ENCODE measurements at places on chromosomes 13 and 19. TPM values are rescaled to one million over a fixed set of nuclear protein-coding genes. Genes with fewer than 3 reads are reported as not detected.
A peak's percentile ranks its signal among the peaks of the same experiment; 100 is the strongest.

DNA sequence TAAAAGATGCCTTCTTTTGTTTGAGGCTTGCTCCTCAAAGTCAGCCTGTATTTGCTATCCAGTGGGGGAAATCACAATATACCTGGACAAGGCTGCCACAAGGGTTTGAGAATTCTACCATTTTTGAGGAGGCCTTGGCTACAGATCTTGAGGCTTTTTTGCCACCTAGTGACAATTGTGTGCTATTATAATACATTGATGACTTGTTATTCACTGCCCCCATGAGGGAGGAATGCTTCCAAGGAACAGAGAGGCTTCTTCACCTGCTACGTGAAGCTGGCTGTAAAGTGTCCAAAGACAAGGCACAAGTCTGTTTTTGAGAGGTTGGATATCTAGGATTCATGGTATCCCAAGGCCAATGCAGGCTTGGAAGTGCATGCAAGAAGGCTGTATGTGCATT lies 72.5 kb downstream of the ZNF708 start:
- no peak overlapping the region for H3K4me3 ChIP-seq
- no peaks in the 10 kb centered on the region for H3K36me3 ChIP-seq
- no peak overlapping the region for H3K27ac ChIP-seq
- H3K4me1 ChIP-seq = no peaks in the 10 kb centered on the region
- no peaks in the 10 kb centered on the region for H3K27me3 ChIP-seq
- no peak for DNase-seq

The ZNF575 gene
- 3.4 TPM for polyA plus RNA-seq

The ZNF563 gene
- polyA plus RNA-seq = 1.7 TPM

GRCh38 chr19:53147645-53148044 lies 11.2 kb downstream of the ZNF347 start:
- no peak overlapping the region for H3K4me3 ChIP-seq
- H3K27ac ChIP-seq = no peak overlapping the region
- H3K27me3 ChIP-seq = no peaks in the 10 kb centered on the region
- H3K36me3 ChIP-seq = peaks cover 22% of the 10 kb centered on the region
- DNase-seq = no peak
- H3K4me1 ChIP-seq = no peaks in the 10 kb centered on the region

The BRME1 gene
- 4.5 TPM for polyA plus RNA-seq

DNA sequence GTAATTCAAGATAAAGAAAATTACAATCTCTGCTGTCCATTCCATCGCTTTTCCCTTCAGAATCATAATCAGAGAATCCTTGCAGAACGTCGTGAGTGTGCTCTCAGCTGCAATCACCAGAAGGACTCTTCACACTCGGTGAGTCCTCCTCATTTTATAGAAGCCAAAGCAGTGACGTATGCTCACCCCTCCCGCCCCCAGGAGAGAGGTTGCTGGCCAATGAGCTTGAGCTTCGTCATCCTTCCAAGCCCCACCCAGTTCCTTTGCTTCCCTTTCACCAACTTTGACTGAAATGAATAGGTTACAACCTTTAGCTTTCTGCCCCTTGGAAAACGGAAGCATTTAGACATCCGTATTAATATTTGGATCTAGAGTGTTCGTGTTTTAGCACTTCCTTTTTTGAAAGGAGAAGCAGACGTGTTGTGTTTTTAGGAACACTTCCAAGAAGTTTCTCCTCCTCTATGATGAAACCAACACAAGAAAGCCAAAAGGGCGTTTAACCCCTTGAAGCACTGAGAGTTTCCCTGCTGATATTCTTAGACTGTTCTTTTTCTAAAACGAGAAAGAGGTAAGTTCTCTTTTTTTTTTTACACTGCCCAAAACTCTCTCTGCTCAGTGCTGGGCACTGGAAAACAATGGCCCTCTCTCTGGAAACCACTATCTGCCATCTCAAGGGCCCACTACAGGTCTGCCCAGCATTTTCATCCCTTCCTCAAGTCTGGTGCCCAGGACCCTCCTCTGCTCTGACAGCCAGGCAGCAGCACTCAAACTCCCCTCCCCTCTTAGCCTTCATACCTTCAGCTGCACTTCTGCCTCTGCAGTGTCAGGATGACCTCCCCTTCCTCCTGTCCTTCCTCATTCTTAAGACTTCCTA lies 44.3 kb upstream of the CEACAM21 start:
- peak; percentile 85 for DNase-seq
- no peaks in the 10 kb centered on the region for H3K36me3 ChIP-seq
- no peak overlapping the region for H3K4me3 ChIP-seq
- H3K27me3 ChIP-seq = peaks cover 2% of the 10 kb centered on the region
- peak overlapping the region; percentile 80 for H3K27ac ChIP-seq

GRCh38 chr19:56978023-56978565 lies 137.6 kb upstream of the PEG3 start:
- peaks cover 20% of the 10 kb centered on the region for H3K4me1 ChIP-seq
- no peaks in the 10 kb centered on the region for H3K27me3 ChIP-seq
- no peak overlapping the region for H3K4me3 ChIP-seq
- no peaks in the 10 kb centered on the region for H3K36me3 ChIP-seq
- DNase-seq = no peak

The GSX1 gene
- not detected for polyA plus RNA-seq

- DNase-seq = no peak
- H3K4me3 ChIP-seq = no peak overlapping the region
Measured at GRCh38 chr19:19403373-19403901, 2.0 kb upstream of the GATAD2A start.

DNA sequence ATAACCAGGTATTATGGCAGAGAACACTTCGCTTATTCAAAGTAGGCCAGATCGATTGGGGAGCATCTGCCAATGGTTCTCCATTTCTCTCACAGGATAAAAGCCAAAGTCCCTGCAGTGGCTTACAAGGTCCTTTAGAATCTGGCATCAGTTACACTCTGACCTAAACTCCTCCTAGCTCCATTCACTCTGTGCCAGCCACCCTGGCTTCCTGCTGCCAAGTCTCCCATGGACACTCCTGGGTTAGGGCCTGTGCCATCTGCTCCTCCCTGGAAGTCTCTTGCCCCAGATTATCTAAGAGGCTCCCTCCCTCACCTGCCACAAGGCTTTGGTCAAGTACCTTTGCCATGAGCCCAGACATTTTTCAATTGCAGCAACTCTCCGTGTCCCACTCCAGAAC lies 649.2 kb downstream of the DACH1 start:
- DNase-seq = no peak
- no peak overlapping the region for H3K27ac ChIP-seq
- no peaks in the 10 kb centered on the region for H3K27me3 ChIP-seq
- H3K36me3 ChIP-seq = no peaks in the 10 kb centered on the region
- H3K4me3 ChIP-seq = no peak overlapping the region

The JAK3 gene
- polyA plus RNA-seq = 1.8 TPM

DNA sequence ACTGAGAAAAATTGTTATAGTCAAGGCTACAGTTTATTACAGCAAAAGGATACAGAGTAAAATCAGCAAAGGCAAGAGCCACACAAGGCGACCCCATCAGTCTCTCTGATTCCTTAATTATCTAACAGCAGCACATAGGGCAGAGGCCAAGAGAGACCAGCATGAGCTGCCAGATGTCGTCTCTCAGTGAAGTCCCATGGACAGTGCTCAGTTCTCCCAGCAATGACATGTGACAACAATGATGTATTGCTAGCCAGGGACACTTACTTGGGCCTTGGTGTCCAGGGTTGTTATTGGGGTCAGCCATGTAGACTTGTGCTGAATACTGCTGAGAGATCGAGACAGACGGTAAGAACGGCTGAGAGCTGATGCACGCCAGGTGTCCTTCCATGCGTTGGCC lies 22.3 kb downstream of the ZSWIM9 start:
- no peak overlapping the region for H3K4me3 ChIP-seq
- peaks cover 14% of the 10 kb centered on the region for H3K36me3 ChIP-seq
- DNase-seq = no peak
- H3K27me3 ChIP-seq = no peaks in the 10 kb centered on the region
- peaks cover 7% of the 10 kb centered on the region for H3K4me1 ChIP-seq

DNA sequence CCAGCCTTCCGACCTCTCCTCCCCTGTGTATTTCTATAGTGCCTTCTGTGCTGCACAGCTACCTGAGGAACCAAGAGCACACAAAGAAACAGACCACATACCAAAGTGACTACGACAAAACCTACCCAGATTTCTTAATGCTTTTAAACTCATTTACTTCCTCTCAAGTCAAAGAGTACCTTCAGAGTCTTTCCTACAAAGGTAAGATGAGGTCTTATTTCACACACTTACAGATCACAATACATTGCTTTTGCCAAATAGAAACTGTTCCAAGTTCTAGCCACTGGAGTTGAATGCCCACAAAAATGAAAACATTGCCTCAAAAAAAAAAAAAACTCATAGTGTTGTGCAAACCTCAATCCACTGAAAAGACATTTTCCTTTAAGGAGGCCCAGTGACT lies 36.4 kb downstream of the TEX26 start:
- no peaks in the 10 kb centered on the region for H3K27me3 ChIP-seq
- no peak overlapping the region for H3K27ac ChIP-seq
- H3K4me3 ChIP-seq = no peak overlapping the region
- peaks cover 2% of the 10 kb centered on the region for H3K4me1 ChIP-seq
- H3K36me3 ChIP-seq = no peaks in the 10 kb centered on the region
- no peak for DNase-seq

- H3K27me3 ChIP-seq = peaks cover 3% of the 10 kb centered on the region
- DNase-seq = no peak
- H3K4me1 ChIP-seq = no peaks in the 10 kb centered on the region
- no peaks in the 10 kb centered on the region for H3K36me3 ChIP-seq
- no peak overlapping the region for H3K27ac ChIP-seq
Measured at GRCh38 chr19:13537454-13537853, 31.2 kb upstream of the CACNA1A start.

GRCh38 chr13:50994651-50995050 lies 85.1 kb downstream of the RNASEH2B start:
- H3K27me3 ChIP-seq = no peaks in the 10 kb centered on the region
- no peak overlapping the region for H3K27ac ChIP-seq
- no peak for DNase-seq
- no peaks in the 10 kb centered on the region for H3K36me3 ChIP-seq
- H3K4me1 ChIP-seq = peaks cover 44% of the 10 kb centered on the region

The DENND1C gene
- polyA plus RNA-seq = 2.1 TPM

The MED29 gene
- polyA plus RNA-seq = 28.7 TPM

The KCNJ14 gene
- polyA plus RNA-seq = 0.91 TPM

DNA sequence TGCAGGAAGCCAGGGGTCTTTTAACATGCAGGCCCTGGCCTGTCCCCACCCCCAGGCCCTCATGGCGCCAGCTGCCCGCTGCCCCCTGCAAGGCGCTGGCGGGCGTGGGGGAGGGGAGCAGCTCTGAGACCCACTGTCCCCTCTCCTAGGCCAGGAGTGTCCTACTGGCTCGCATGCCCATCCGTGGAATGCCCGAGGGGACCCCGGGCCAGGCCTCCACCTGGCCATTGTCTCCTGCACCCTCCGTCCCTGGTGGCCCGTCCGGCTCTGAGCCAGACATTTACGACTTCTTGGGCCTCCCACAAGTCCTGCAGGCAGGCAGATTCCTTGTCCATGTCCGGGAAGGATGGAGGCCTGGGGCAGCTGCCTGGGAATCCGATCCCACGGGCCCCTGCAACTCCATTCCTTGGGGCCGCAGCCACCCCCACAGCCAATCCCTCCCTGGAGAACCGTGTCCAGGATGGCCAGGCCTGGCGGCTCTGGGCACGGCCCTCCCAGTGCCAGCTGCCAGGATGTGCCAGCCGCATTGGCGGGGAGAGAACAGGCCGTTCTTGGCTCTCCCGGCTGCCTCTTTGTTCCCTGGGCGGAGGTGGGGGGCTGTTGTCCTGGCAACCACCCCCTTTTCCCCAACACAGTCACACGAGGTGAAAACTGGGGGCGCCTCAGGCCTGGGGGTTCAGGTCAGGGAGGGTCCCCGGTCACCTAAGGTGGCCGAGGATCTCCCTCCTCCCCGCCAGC lies 10.5 kb upstream of the PLIN3 start:
- no peaks in the 10 kb centered on the region for H3K36me3 ChIP-seq
- peak; percentile 81 for DNase-seq
- H3K27ac ChIP-seq = peak overlapping the region; percentile 92

DNA sequence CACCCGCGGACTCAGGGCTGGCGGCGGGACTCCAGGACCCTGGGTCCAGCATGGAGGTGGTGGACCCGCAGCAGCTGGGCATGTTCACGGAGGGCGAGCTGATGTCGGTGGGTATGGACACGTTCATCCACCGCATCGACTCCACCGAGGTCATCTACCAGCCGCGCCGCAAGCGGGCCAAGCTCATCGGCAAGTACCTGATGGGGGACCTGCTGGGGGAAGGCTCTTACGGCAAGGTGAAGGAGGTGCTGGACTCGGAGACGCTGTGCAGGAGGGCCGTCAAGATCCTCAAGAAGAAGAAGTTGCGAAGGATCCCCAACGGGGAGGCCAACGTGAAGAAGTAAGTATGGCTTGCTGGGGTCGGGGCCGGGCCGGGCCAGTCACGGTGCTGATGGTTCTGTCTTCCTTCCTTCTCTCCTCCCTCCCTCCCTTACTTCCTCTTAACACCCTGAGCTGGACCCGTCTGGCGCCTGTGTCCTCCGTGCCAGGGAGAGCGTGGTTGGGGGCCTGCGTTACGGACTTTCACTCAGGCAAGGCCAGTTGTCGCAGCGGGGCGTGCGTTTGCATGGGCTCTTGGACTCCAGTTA lies 1.4 kb downstream of the STK11 start:
- H3K27ac ChIP-seq = peak overlapping the region; percentile 76
- no peaks in the 10 kb centered on the region for H3K27me3 ChIP-seq
- H3K36me3 ChIP-seq = peaks cover 14% of the 10 kb centered on the region

The CCNA1 gene
- polyA plus RNA-seq = 0.93 TPM

- H3K36me3 ChIP-seq = no peaks in the 10 kb centered on the region
- H3K27ac ChIP-seq = no peak overlapping the region
- H3K4me1 ChIP-seq = no peaks in the 10 kb centered on the region
Measured at GRCh38 chr13:73891805-73892204, 242.4 kb downstream of the KLF12 start.

GRCh38 chr13:41603917-41604316 lies 146.6 kb downstream of the RGCC start:
- no peak overlapping the region for H3K27ac ChIP-seq
- peaks cover 4% of the 10 kb centered on the region for H3K36me3 ChIP-seq
- H3K4me3 ChIP-seq = no peak overlapping the region
- no peaks in the 10 kb centered on the region for H3K4me1 ChIP-seq

- peaks cover 5% of the 10 kb centered on the region for H3K36me3 ChIP-seq
- peak; percentile 35 for DNase-seq
- peaks cover 69% of the 10 kb centered on the region for H3K4me1 ChIP-seq
- no peaks in the 10 kb centered on the region for H3K27me3 ChIP-seq
Measured at GRCh38 chr19:2332341-2333026, 4.0 kb downstream of the SPPL2B start.

The LILRB2 gene
- polyA plus RNA-seq = 1.9 TPM

- H3K4me3 ChIP-seq = no peak overlapping the region
- DNase-seq = no peak
- no peaks in the 10 kb centered on the region for H3K4me1 ChIP-seq
Measured at GRCh38 chr13:100836711-100837110, 162.1 kb upstream of the TMTC4 start.

The KLF1 gene
- 0.32 TPM for polyA plus RNA-seq

- H3K4me3 ChIP-seq = no peak overlapping the region
- H3K27ac ChIP-seq = no peak overlapping the region
- no peak for DNase-seq
- no peaks in the 10 kb centered on the region for H3K36me3 ChIP-seq
Measured at GRCh38 chr19:8681345-8682029, 17.1 kb downstream of the ACTL9 start.

The MCEMP1 gene
- 0.23 TPM for polyA plus RNA-seq

Measured in muscle of leg (tissue), 16 donors.